ENCODE measurements at places on chromosomes 5 and 9.

- DNase-seq, result no peak
These were observed 49.5 kb upstream of the RORB start for GRCh38 chr9:74447451-74448193.

- no peak for DNase-seq
These were observed 82.1 kb upstream of the RUSC2 start for GRCh38 chr9:35407846-35408245.

DNA sequence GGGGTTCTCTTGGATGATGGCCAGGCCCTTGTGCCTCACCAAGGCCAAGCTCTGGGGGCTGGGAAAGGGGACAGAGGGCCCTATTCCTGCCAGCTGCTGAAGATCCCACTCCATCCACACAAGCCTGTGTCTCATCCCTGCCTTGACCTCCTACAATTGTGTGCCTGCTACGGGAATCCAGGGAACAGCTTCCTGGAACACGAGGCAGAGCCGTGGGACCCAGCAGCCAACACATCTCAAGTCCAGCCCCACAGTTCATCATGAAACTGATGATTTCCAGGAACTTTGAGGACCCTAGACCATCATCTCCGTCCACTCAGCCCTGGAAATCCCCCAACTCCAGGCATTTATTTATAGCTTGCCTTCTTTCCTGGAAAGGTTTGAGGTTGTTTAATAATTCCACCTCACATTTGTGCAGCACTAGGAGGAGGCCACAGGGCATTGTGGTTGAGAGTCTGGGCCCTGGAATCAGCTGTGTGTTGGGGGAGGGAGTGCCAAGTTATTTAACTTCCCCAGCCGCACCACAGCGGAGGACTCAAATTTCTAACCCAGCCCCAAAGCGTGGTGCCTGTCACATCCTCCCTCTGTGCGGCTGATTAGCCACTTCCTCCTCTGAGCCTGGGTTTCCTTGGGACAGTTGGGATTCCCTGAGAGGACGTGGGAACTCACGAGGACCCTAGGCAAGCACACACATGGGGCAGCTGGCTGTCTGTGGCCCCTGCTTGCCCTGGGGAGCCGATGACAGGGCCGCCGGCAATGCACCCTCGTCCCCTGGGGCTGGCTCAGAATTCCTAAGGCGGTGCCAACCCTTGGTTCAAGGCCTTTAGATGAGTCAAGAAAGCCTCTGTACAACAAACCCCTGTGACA lies 58.2 kb upstream of the GGTA1 start:
- no peak for DNase-seq

DNA sequence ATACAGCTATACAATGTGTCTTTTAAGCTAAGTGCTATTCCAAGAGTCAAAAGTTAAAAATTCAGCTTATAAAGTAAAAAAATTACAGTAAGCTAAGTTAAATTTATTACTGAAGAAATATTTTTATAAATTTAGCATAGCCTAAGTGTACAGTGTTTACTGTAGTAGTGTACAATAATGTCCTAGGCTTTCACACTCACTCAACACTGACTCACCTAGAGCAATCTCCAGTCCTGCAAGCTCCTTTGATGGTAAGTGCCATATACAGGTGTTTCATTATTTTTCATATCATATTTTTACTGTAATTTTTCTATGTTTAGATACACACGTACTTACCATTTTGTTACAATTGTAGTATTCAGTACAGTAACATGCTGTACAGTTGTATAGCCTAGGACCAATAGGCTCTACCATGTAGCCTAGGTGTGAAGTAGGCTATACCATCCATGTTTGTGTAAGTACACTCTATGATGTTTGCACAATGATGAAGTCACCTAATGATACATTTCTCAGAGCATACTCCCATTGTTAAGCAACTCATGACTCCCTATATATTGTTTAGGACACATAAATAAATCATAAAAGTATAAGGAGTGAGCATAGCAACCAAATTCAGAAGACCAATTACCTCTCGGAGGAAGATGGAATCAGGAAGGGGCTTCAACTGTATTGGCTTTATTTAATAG lies 165.1 kb upstream of the SLC30A5 start:
- no peak for DNase-seq

DNA sequence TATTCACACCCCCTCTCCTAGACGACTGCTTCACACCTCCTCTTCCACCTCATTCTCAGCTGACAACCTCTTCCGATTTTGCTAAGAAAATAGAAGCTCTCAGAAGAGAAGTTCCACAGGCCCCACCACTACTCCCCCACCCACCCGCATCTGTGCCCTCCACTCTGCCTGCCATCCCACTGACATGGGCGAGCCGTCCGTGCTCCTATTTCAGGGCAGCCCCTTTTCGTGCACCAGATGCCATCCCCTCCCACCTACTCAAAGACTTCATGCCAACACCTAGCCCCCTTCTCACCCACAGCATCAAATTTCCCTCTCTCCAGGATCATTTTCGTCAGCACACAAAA lies 34.6 kb upstream of the JADE2 start:
- no peak for DNase-seq

DNA sequence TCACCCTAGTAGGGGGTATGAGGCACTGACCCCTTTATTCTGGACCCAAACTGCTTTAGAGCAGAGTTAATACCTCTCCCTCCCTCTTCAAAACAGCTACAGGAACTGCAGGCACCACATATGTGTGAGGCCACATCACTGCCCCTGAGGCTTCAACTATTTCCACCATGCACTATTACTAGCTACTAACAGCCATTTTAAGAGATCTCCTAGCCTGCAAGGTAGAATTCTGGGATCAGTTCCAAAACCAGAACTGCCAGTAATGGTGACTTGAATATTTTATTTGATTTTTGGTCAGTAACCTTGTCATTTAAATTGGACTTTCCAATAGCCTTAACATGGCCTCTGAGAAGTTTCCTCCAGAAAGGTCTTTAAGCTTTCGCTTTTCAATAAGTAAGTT lies 55.3 kb upstream of the FSD1L start:
- DNase-seq, result no peak

GRCh38 chr9:120830151-120830550 lies 12.6 kb downstream of the PSMD5 start:
- DNase-seq, result no peak

DNA sequence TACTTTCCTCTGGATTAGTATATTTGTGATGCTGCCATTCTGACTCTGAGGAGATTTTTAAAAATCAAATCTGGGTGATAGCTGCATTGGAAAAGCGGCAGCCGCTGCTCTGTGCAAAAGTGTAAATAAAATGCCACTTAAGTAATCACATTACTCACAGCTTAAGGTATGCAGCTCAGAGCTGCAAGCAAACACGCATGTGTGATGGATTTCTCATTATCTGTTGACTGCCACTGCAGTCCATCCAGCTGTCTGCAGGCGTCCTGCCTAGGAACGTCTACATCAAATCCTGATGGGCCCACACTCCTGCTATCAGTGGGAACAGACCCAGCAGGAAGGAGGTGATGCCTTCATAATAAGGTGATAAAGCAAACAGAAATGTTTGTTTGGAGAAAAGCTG lies 216.9 kb downstream of the SPOCK1 start:
- DNase-seq, result no peak

DNA sequence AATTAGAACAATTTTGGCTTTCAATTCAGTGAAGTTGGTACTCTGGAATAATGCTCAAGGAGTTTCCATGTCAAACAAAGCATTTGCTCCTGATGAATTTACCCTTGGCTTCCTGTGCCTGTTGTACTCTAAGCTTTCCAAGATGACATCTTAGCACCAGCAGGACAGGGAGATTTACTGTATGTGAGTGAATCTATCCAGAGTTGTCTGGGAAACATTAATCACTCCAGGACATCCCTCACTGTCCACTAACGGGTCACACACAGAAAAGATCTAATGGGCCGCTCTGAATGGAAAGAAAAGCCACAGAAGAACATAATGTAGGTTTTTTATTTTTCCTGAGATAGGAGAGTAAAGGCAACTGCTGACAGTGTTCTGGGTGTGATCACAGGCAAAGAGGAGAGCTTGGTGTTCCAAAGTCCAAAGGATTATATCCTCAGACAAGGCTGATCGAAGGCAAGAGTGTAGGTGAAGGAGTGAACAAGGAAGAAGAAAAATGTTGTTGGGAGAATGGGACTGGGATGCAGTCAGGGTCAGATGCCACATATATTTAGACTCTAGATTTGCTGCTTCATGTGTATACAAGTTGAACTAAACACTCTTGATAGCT lies 167.7 kb upstream of the RPS23 start:
- no peak for DNase-seq

- DNase-seq, result no peak
These were observed 39.8 kb upstream of the TLE1 start for GRCh38 chr9:81729135-81729534.

- no peak for DNase-seq
These were observed 147.8 kb downstream of the TTLL11 start for GRCh38 chr9:121945281-121945680.

GRCh38 chr9:122236681-122237080 lies 7.9 kb upstream of the LHX6 start:
- DNase-seq, result no peak

- DNase-seq, result no peak
These were observed 7.2 kb downstream of the NACC2 start for GRCh38 chr9:136087741-136088480.

- DNase-seq, result no peak
These were observed 7.1 kb downstream of the RAPGEF1 start for GRCh38 chr9:131732636-131733289.

DNA sequence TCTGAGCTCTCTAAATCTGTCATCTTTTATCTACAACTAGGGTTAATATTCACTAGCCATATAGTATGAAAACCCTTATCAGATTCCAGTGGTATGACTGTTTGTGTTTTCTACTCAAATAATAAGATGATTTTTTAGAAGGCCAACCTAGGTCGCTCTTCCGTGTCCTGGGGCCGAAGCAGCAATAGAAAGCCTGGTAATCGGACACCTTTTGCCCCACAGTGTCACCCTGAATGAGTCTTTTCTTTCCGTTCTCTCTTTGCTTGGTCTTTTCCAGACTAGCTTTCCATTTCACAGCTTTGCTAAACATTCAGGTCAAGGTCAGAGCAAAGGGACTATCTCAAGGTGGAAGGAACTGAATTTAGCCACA lies 243.3 kb upstream of the ANKRD55 start:
- DNase-seq, result no peak

- DNase-seq, result no peak
These were observed 9.6 kb downstream of the C5orf47 start for GRCh38 chr5:173998531-173998930.

DNA sequence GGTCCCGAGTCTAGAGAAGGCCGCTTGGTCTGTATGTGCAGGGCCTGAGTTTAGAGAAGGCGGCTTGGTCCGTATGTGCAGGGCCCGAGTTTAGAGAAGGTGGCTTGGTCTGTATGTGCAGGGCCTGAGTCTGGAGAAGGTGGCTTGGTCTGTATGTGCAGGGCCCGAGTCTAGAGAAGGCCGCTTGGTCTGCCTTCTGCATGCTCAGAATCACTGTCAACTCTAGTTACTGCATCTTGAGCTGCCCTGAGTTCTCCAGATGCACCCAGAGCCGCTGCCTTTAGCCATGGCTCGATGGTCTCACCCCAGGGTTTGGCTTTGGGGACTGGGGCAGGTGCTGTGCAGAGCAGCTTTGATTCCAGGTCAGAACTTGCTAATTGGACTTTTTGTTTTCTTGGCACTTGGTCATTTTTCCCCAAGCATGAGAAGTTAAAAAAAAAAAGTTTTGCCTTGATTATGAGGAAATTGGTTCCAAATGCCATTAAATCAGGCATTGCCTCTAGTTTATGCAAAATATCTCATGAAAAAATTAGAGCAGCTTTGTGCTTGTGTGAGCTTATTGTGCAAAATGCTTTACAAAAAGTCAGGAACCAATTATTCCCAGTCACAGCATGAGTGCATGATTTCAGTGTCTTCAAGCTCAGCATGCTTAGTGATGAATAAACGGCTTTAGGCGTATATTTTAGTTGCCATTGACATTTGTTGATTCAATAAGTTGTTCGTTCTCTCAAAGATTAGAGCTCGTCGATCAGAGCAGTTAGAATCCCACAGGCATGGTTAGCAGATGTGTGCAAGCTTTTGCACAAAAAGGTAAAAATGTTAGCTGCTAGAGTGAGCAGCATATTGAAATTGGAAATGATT lies 25.4 kb upstream of the EXOC3 start:
- no peak for DNase-seq

- no peak for DNase-seq
These were observed 146.8 kb upstream of the FBXL17 start for GRCh38 chr5:108528655-108529054.
